ENCODE measurements at places on chromosomes 2 and 18. TPM values are rescaled to one million over a fixed set of nuclear protein-coding genes. Genes with fewer than 3 reads are reported as not detected.

- no peak for DNase-seq
These were observed 34.5 kb upstream of the NABP1 start for GRCh38 chr2:191643429-191643828.

C2orf80 gene
- not detected for total RNA-seq

RIF1 gene
- 122 TPM for total RNA-seq

DNA sequence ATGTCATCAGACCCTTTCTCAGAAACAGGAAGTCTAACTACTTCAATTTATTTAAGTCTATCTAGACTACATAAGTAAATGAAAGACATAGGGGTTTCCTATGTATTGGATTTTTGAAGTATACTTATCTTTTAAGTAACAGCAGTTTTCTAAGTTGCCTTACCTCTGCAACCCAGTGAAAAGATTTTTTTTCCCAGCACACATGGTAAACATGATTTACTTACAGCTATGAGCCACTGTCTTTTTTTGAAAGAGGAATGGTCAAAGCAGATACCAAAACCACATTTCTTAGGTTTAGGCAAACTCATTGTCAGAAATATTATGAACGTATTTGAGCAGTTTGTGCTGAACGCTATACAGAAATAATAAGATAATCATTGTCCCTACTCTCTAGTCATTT lies 78.7 kb upstream of the OTX1 start:
- no peak for DNase-seq

GRCh38 chr2:128449226-128450061 lies 130.8 kb upstream of the HS6ST1 start:
- DNase-seq: no peak

CRYGC gene
- total RNA-seq: not detected

DNA sequence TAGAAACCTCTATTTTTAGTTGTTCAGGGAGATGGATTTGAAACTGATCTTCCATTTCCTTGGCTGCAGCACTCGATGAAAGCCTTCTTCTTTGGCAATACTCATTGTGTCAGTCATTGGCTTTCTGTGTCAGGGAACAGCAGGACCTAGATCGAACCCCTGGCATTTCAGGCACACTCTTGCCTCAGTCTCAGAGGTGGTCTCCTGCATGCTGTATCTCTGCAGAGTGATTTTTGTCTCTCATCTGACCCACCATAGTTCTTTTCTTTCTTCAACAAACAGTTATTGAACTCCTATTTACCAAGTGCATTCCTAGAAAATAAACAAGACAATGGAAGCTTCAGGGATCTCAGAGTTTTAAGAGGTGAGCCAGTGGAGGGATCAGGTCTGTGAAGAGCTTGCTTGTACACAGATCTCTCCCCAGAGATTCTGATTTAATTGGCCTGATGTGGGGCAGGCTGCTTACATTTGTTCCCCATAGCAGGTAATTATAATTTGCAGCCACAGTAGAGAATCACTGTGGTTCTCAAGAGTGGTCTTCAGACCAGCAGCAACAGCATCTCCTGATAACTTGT lies 473.1 kb upstream of the TCF4 start:
- no peak for DNase-seq

DNA sequence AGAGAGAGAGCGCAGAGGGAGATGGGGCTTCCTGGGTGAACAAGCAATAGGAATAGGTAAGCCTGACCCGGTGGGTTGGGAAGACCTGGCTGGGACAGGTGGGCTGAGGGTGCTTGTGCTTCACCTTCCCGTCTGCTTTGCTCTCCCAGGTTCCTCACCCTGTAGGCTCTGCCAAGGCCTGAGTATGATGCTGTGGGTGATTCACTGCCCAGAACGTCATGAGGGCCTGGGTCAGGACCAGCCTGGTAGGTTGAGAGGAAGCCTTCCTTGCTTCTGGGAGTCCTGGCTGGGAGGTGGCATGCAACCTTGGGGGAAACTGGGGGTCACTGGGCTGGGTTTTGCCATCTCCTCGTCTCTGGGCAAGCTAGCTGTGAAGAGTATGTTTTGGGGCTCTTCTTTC lies 220.2 kb upstream of the APCDD1 start:
- no peak for DNase-seq

GRCh38 chr2:66717218-66717905 lies 282.4 kb downstream of the MEIS1 start:
- peak; percentile 25 for DNase-seq

DNA sequence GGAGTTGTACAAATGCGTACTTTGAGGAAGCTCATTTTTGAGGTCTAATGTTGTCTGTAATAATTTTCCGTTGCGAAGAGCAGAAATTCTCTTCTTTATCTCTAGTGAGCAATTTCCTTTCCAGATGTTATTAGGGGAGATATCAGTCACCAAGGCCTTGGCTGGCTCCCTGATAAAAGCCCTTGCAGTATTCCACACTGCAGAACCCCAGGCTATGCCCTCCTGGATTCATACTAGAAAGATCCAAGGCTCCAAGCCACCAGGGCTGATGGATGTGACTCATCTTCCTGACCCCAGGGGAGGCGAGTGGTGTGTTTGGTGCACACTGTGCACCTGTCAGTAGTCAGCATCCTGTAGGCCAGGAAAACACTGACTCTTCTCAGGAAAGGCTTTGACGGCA lies 34.7 kb downstream of the INO80C start:
- DNase-seq: peak; percentile 36

SLC23A3 gene
- total RNA-seq: 1.6 TPM

KLHL14 gene
- not detected for total RNA-seq

GRCh38 chr2:172085460-172086159 lies at the start of gene DLX1:
Gene DLX1, plus strand, starts transcription at chr2:172085507. Its CDS starts 171 bp downstream, at chr2:172085678.
- no peak for DNase-seq

- DNase-seq: no peak
These were observed 102.1 kb upstream of the CDC42EP3 start for GRCh38 chr2:37773371-37774130.

ST3GAL5 gene
- total RNA-seq: 19.4 TPM

DNA sequence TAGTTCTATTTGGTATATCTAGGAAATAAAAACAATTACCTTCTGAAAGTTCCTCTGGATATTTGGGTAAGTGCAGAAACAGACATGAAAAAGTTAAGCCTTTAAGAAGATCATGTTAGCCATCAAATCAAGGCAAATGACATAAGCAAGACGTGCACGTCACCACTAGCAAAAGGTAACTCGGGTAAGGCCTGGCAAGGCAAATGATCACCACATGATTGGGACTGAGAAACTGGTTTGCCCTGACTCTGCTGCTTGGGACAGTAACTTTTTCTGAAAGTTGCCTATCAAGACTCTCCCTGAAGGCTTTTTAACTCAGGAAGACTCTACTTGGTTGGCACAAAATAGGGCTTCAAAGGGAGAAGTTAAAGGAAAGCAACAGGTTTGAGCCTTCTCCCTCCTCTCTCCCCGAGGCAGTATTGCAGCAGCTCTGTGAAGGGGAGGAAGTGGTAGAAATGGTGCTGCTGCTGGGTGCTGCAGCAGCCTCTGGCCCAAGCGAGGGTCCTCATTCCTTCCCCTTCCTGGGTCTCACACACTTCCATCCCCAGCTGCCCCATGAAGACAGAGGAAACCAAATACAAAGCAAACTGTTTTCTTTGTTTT lies 17.1 kb upstream of the TMEM237 start:
- DNase-seq: no peak

DNA sequence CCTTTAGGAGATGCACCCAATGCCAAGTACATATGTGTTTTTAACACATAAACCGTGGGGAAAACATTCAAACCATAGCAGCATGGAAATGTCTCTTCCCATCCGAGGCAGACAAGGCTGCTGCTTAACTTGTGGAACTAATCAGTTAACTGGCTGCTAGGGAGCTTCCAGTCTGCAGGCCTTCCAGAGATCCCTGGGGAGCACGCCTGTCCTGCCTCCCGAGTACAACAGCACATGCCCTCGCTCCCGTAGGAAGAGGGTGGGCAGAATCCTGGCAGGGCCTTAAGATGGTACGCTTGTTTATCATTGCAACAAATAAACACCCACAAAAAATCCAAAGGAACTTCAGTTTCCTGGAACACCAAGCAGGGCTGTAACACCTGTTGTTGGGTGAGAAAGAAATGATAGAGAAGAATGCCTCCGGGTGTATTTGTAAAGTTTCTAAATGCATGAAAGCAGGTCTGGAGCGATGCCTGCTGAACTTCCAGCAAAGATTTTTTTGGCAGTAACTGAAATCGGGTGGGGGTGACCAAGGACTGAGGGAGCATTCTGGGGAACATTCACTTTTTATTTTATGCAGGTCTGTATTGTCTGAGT lies 56.2 kb downstream of the EDAR start:
- no peak for DNase-seq

GRCh38 chr2:168475636-168476035 lies 19.6 kb downstream of the CERS6 start:
- no peak for DNase-seq

DUSP19 gene
- total RNA-seq: 4.8 TPM

- DNase-seq: peak; percentile 72
These were observed 74.1 kb downstream of the CABYR start for GRCh38 chr18:24212939-24213338.

All from fibroblast of the aortic adventitia (primary cell).